Airway epithelial cell (primary cell): ENCODE measurements at places on chromosomes 2 and 18. TPM values are rescaled to one million over a fixed set of nuclear protein-coding genes. Genes with fewer than 3 reads are reported as not detected.

Gene GLB1L
- total RNA-seq = 5.9 and 7.4 TPM in 2 replicates

Gene COMMD1
- total RNA-seq = 40.9 and 43.1 TPM in 2 replicates

Gene IL36RN
- total RNA-seq = 9.6 and 11.6 TPM in 2 replicates

Gene POTEI
- total RNA-seq = not detected in 2 replicates

Gene PSMA8
- not detected in 2 replicates for total RNA-seq

Gene ALPP
- not detected in 2 replicates for total RNA-seq

Gene DNAJC5G
- not detected in 2 replicates for total RNA-seq

Gene POTEF
- total RNA-seq = not detected in 2 replicates

Gene FN1
- total RNA-seq = 599 and 679 TPM in 2 replicates

Gene ANKRD23
- total RNA-seq = 0.28 and 0.56 TPM in 2 replicates

Gene SERPINB11
- total RNA-seq = 0.05 and 0.35 TPM in 2 replicates

Gene PPP1R1C
- total RNA-seq = 2.2 and 14.6 TPM in 2 replicates

Gene LYG1
- total RNA-seq = not detected in 2 replicates

Gene ASAP2
- total RNA-seq = 15.3 and 21.3 TPM in 2 replicates

Gene KYNU
- 22.4 and 24.9 TPM in 2 replicates for total RNA-seq

Gene ST6GAL2
- total RNA-seq = 0.23 TPM in 1 of 2 replicates, not detected in the other

Gene CXCR4
- not detected in 2 replicates for total RNA-seq
